ENCODE measurements at places on chromosomes 2 and 18.
A peak's percentile ranks its signal among the peaks of the same experiment; 100 is the strongest.

DNA sequence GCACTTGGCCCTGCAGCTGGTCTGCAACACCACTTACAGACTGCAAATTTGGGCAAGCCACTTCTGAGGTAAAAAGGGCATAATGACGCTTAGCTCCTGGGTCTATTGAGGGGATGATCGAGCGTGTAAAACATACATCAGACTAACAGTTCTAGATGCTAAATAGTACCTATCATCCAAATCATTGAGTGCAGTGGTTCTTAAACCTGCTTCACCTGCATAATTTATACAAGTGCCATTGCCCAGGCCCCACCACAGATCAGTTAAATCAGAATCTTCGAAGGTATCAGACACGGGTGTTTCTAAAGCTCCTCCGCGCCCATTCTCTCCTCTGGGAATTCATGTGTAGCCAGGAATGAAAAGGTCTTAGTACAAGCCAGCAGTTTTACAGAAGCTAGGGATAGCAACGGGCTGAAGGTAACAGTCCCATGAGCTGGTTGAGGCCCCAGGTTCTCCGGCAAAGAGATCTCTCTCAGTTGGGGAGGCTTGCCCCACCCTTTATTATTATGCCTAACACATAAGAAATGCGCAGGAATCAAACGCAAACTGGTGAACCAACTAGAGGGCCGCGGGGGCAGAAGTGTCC lies 737 bp upstream of the RNF181 start:
- no peak for DNase-seq

DNA sequence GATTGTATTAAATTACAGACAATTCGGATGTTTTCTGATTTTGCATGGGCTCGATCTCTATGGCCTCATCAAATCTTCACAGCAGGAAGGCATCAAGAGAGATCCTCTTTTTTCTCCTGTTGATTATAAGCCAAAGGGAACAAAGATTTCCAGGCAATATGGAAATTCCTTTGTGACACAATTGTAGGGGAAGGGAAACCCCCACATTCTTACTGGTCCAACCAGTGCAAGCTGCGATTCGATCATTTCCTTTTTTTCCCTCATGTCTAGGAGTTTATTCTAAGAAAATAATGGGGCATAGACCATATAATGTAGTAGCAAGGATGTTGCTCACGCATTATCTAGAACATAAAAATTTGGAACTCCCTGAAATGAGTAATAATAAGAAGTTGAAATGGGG lies 87.7 kb downstream of the LYPD6 start:
- DNase-seq = no peak

DNA sequence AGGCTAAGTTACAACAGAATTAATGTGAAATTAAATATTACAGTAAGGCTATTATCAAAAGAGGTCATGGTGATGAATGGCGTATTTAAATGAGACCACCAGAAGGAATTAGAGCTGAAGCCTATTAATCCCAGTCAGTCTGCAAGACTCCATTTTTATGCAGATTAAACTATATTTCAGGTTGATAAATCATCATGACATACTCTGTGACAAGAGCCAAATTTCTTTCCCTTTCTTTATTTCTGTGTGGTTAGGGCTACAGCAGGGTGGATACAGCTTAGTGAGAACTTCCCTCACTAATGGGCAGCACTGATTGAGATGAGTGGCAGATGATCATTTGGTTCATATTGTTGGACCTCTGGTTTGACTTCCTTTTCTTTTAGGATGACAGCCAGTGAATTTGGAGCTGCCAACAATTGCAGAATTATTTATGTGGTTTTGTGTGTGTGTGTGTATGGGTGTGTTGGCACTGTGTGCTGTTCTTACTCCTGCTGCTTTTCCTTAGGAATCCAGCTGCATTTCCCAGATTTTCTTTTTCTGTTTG lies 481.3 kb downstream of the PIK3C3 start:
- no peak for DNase-seq

GRCh38 chr2:98482362-98482761 lies 37.7 kb downstream of the INPP4A start:
- no peak for DNase-seq

DNA sequence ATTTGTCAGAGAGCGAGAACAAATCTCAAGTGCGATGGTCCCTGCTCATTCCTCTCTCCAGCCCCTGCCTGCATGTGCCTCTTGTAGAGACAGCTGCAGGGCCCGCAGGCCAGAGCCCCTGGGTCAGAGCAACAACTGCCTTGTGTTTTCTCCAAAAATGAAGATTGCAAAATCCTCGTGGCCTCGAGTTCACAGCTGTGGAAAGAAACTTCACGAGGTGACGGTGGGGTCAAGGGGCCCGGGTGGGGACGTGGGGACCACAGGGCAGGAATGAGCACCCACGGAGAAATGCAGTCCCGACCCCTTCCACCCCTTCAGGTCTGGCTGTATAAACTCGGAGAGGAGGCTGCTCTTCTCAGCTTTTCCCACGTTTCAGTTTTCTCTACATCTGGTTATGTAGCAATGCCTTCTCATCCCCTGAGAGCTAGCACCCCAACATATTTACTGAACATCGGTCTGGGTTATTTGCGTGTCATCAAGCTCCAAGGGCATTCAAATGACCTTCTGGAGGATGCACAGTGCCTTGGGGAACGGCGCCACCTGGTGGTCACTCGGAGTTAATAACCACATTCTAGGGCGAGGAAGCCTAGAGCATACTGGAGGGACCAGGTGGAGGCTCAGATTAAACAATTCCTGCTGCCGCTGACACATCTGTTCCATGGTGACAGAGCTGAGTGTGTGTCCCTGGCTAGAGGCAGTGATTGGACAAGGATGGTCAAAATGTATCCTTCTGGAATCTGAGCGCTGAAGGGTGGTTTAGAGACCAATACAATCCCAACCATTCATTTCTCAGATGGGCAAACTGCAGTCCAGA lies 91.4 kb upstream of the CYRIA start:
- DNase-seq = peak; percentile 90

GRCh38 chr2:192099742-192100141 lies 95.0 kb downstream of the TMEFF2 start:
- DNase-seq = no peak

GRCh38 chr18:44541159-44541558 lies 139.5 kb upstream of the SETBP1 start:
- no peak for DNase-seq

DNA sequence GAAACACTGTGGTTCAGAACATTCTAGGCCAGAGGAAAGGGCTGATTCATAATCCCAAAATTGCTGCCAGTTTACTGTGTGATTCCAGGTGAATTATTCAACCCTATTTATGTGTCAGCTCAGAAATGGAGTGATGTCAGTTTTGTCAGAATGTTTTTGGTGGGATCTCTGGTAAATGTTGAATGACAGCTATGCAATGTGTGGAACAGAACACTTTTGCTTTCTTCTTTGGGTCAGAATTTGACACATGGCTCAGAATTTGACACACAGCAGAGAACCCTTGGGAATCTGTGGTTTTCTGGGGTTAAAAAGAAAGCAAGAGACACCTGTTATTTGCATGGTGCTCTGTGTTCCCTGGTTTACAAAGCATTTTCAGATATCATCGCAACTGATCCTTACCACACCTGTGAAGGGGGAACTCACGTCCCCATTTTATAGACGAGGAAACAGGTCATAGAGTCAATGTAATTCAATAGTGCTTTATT lies 1.6 kb upstream of the MTA3 start:
- DNase-seq = no peak

GRCh38 chr2:171587567-171587966 lies 65.3 kb downstream of the CYBRD1 start:
- no peak for DNase-seq

DNA sequence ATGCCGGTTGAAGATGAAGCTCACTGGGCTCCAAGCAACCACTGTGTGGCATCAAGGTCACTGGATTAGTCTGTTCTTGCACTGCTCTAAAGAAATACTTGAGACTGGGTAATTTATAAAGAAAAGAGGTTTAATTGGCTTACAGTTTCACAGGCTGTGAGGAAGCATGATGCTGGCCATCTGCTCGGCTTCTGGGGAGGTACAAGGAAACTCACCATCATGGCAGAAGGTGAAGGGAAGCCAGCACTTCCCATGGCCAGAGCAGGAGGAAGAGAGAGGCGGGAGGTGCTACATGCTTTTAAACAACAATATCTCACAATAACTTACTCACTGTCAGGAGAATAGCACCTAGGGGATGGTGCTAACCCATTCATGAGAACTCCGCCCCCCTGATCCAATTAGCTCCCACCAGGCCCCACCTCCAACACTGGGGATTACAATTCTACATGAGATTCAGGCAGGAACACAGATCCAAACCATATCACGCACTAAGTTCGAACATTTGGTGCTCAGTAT lies 109.7 kb upstream of the MGAT5 start:
- no peak for DNase-seq

- DNase-seq = no peak
Measured at GRCh38 chr2:157748371-157749142, 119.9 kb upstream of the ACVR1C start.

DNA sequence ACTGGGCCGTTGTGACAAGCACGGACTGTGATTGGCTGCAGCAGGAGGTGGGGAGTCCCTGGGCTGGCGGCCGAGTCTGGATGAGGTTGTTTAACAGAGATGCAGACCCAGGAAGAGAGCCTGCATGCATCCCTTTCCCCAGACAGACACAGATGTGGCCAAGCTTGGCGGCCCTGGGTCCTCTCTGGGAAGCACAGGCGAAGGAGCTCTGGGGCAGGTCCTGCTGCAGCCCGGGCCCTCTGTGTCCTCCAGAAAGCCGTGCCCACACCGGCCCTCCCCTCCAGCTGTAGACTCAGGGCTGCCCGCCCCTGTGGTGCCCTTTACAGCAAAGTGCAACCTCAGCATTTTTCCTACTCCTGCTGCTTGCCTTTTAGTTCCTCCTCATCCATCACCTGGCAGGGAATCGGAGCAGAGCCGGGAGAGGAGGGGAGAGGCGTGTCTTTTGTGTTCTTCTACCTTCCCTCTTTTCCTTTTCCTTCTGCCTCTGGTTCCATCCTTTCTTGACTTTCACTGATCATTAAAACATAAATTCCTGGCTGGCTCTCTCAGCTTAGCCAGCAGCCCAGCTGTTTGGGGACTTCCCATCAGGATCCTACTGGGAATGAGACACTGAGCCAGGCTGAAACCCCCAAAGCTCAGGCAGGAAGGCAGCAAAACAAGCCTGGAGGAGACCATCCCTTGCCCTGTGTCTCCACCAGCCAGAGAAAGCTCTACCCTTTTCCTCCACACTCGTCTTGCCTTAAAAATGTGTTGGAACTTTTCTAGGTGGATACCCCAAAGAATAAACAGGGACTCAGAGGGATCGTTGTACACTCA lies 75.0 kb downstream of the CTIF start:
- DNase-seq = no peak

GRCh38 chr18:56402872-56403516 lies 235.4 kb downstream of the TXNL1 start:
- no peak for DNase-seq

DNA sequence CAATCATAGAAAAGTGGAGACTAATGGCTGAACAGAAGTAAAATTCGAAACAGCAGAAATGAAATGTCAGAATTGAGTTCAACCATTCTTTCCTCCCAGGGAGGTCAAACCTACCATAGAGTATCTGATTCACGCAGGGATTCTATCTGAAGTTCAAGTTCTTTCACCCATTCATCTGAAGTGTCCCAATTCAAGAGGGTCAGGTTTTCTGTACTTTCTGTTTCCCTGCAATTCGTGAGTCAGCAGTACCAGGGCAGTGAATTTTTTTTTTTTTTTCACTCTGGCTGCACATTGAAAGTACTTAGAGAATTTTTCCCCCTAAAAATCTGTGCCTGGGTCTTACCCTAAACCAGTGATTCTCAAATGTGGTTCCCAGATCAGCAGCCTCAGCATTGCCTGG lies 40.9 kb upstream of the CCDC88A start:
- no peak for DNase-seq

DNA sequence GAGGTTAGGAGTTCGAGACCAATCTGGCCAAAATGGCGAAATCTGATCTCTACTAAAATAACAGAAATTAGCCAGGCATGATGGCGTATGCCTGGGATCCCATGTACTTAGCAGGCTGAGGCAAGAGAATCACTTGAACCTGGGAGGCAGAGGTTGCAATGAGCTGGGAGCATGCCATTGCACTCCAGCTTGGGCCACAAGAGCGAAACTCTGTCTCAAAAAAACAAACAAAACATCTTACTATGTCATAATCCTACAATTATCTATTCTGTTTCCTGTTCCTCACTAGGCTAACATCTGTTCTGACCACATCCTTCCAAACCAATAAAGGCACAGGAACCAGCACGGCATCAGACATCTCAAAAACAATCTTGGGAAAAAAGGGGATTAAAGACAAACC lies 361.8 kb upstream of the UBE2E3 start:
- DNase-seq = no peak

GRCh38 chr2:50443868-50444630 lies 587.9 kb downstream of the NRXN1 start:
- DNase-seq = no peak

GRCh38 chr2:31382452-31383120 lies 32.0 kb downstream of the XDH start:
- no peak for DNase-seq

- DNase-seq = no peak
Measured at GRCh38 chr2:9639000-9639602, 8.3 kb upstream of the YWHAQ start.

DNA sequence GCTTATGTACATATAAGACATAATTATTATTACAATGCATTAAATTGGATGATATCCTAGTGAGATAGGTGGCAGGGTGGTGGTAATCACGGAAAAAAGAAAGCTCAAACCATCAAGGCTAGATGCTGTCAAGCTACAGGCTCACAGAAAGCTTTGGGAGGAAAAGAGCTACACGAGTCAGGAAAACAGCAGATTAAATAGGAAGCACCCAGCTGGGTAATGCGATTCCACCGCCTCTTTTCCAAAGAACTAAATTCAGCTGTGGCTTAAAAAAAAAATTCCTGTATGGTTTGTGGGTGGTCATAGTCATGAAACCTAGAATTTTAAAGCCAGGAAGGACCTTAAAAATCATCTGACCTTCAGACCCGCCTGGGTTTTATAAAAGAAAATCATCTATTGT lies 23.7 kb upstream of the PTPN4 start:
- DNase-seq = no peak

GRCh38 chr2:16862471-16862870 lies 196.8 kb upstream of the CYRIA start:
- DNase-seq = no peak

DNA sequence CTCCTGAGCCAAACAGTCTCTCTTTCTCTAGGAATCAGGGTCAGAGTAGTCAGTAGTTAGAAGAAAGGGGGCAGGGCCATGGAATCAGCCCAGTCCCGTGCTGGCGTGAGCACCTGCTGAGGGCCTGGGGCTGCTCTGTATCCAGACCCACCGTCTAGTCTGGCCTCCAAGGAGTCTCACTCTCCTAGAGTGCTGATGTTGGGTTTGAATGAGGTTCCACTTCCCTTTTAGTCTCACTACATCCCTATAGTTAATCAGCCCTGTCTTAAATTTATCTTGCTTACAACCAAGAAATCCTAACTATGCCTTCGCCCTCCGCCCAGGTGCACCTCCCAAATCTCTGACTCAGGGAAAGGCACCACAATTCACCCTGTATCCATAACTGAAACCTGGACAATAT lies 13.4 kb upstream of the KCTD1 start:
- DNase-seq = no peak

DNA sequence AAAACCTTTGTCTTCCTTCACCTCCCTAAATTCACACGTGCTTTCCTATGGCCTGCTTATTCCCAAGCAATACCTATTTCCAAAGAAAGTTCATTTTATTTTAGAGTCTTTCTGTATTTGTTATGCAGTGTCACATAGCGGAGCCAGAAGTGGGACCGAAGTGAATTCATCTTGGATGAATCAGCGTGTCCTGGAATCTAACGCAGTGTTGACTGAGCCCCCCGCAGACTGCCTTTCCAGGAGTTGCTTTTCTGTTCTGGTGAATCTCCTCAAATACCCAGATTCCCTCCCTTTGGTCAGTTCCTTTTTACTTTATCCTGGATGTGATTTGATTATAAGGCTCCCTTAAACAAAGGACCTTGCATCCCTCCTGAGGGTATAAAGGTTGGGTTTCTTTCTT lies 10.8 kb downstream of the ALPP start:
- no peak for DNase-seq

Data from sciatic nerve (tissue), 2 donors.